ENCODE measurements at places on chromosomes 11 and 22. TPM values are rescaled to one million over a fixed set of nuclear protein-coding genes. Genes with fewer than 3 reads are reported as not detected.

FAM83F gene
- total RNA-seq = not detected

GRCh38 chr11:33040862-33041453, 1.6 kb downstream of the TCP11L1 start:
- H3K27ac ChIP-seq = no peak overlapping the region
- no peak for DNase-seq
- H3K27me3 ChIP-seq = no peaks in the 10 kb centered on the region
- peak overlapping the region; percentile 85 for H3K4me3 ChIP-seq
- H3K36me3 ChIP-seq = peaks cover 18% of the 10 kb centered on the region

- peaks cover under 1% of the 10 kb centered on the region for H3K4me1 ChIP-seq
- no peaks in the 10 kb centered on the region for H3K36me3 ChIP-seq
- H3K27me3 ChIP-seq = no peaks in the 10 kb centered on the region
- no peak overlapping the region for H3K4me3 ChIP-seq
These were observed 83.0 kb downstream of the TMPRSS5 start for GRCh38 chr11:113623114-113623513.

- H3K27me3 ChIP-seq = no peaks in the 10 kb centered on the region
- H3K4me1 ChIP-seq = no peaks in the 10 kb centered on the region
- peak; percentile 52 for DNase-seq
- no peak overlapping the region for H3K4me3 ChIP-seq
- no peak overlapping the region for H3K27ac ChIP-seq
These were observed 4.4 kb upstream of the MRPL23 start for GRCh38 chr11:1942558-1943260.
